ENCODE measurements at places on chromosomes 3 and 15. TPM values are rescaled to one million over a fixed set of nuclear protein-coding genes. Genes with fewer than 3 reads are reported as not detected.

Gene C3orf22
- total RNA-seq: not detected

Gene TEX55
- total RNA-seq: not detected

Gene CCR1
- 2.4 TPM for total RNA-seq

Gene IL17RC
- 36.0 TPM for total RNA-seq

Gene GPR62
- total RNA-seq: 0.15 TPM

Gene KIF23
- total RNA-seq: 0.45 TPM

Gene TRPM1
- total RNA-seq: not detected

Gene CHRNA3
- total RNA-seq: not detected

Gene OR5H1
- total RNA-seq: not detected

Gene KNG1
- total RNA-seq: 0.37 TPM

Gene DNASE1L3
- total RNA-seq: 1.9 TPM

Gene STXBP5L
- total RNA-seq: not detected

Gene GNAT1
- total RNA-seq: not detected

Gene RETNLB
- not detected for total RNA-seq

Gene CCK
- not detected for total RNA-seq

Gene SHQ1
- total RNA-seq: 17.0 TPM

Gene ADAMTS9
- total RNA-seq: 15.1 TPM

Gene RTP1
- not detected for total RNA-seq

Gene PTX3
- 0.30 TPM for total RNA-seq

Gene GOLGA6A
- total RNA-seq: not detected

Gene RGMA
- total RNA-seq: 27.0 TPM

Gene P3H2
- total RNA-seq: 1.2 TPM
